ENCODE measurements at places on chromosomes 13 and 19.

GRCh38 chr13:106052200-106052767 is 483.2 kb downstream of the EFNB2 start:
- no peak for DNase-seq

GRCh38 chr19:2259336-2259735 is 3.1 kb upstream of the JSRP1 start:
- DNase-seq = no peak

- no peak for DNase-seq
Observed at GRCh38 chr13:68047889-68048288, 817.8 kb upstream of the PCDH9 start.

GRCh38 chr19:6018786-6019185 is 40.8 kb upstream of the RANBP3 start:
- DNase-seq = no peak

- DNase-seq = no peak
Observed at GRCh38 chr13:98324105-98324504, 147.0 kb upstream of the RNF113B start.

GRCh38 chr19:35587321-35587720 is 1.3 kb downstream of the PMIS2 start:
- DNase-seq = no peak

GRCh38 chr19:28288572-28289264 is 924.2 kb downstream of the UQCRFS1 start:
- DNase-seq = no peak

DNA sequence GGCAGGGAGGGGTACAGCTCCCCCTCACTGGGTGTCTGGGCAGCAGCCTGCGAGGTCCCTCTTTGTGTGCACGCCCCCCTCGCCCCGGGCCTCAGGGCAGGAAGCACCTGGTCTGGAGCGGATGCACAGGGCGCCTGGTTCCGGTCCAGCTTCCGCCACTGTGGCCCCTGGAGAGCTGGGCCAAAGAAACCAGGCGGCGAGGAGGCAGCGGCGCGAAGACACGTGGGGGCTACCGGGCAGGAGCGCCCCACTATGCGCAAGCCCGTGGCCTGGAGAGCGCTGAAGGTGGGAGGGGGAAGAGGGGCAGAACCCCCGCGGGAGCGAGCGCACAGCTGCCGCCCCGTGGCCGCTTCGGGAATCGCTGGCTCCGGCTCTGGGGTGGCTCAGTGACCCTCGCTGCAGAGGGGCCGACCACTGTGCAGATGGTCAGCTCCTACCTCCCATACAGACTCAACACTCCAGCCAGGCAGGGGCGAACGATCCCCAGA is 1.7 kb upstream of the LYL1 start:
- DNase-seq = no peak

GRCh38 chr13:51632591-51633362 is 48.5 kb downstream of the WDFY2 start:
- DNase-seq = peak; percentile 29

GRCh38 chr19:35963514-35963913 is 27.3 kb downstream of the LRFN3 start:
- no peak for DNase-seq

DNA sequence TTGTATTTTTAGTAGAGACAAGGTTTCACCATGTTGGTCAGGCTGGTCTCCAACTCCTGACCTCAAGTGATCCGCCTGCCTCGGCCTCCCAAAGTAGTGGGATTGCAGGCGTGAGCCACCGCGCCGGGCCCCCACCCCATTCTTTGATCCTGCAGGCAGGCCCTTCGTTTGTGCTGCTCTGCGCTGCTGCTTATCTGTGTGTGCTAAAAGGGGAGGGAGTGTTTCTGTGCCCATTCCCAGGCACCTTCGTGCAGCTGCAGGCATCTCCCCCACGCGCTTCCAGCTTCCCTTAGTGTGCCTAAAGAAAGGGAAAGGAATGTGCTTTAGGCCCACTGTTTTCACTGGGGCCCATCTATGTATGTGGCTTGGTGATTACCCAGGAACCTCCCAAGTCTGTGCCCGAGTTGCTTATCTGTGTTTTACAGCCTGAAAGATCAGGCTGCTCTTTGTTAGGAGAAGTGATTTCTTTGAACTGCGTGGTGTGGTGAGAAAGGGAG is 27.2 kb downstream of the EPN1 start:
- DNase-seq = no peak

DNA sequence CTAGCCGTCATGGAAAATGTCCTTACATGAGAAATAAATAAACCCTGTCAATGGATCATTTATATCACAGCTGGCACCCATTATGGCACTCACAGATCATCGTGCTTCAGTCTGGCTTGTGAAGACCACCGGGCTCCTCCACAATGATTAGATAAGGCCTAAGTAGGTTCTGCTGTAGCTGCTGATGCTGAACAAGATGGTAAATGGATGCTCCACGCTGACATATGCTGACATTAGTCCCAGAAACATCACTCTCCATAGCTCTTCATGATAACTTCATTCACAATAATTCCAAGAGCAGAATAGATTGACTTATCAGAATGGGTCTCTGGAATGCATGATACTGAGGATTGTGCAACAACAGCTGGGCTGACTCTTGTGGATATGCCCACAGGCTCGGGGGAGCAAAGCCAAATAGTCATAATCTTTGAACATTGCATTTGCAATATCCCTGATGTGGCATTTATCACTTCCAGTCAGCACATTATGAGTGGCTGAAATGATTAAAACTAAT is 63.8 kb upstream of the RXFP2 start:
- no peak for DNase-seq

GRCh38 chr13:89199138-89199537 is 1528.0 kb downstream of the SLITRK5 start:
- DNase-seq = no peak

DNA sequence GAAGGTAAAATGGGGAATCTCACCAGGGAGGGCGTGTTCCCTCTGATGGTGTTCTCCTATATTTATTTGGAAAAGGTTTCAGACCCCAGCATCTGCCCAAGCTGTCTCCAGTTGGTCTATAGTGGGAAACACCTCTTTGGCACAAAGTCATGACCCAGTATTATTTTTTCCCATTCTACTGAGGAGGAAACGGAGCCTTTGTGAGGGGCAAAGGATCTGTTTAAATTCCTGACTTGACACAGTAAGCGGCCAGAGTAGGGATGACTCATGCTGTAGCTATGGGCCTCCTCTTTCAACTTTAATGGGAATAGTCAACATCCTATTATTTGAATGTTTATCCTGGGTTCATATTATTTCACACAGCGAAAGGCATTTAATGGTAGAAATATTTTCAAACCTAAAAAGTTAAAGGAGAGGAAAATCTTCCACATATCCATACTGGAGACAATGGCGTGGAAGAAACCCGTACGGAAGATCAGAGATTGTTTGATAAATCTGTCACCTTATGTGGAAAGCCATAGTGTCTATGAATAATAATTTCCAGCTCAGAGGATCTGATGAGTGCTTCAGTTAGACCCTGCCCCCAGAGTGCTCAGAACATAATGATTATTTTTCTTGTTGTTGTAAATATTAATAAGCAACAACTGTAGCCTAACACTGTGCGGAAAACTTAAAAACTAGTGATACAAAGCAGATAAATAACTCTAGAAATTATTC is 126.0 kb downstream of the FOXO1 start:
- no peak for DNase-seq

GRCh38 chr13:42078128-42078808 is 29.8 kb downstream of the DGKH start:
- no peak for DNase-seq

DNA sequence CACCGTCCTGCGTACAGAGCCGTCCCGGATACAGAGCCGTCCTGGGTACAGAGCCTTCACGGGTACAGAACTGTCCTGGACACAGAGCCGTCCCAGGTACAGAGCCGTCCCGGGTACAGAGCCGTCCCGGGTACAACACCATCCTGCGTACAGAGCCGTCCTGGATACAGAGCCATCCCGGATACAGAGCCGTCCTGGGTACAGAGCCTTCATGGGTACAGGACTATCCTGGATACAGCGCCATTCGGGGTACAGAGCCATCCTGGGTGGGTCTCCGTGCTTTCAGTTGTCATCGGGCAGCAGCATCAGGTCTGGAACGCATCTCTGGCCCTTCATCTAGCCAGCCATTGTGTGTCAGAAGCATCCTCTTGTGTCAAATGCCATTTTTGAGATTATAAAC is 222.3 kb upstream of the SOX1 start:
- DNase-seq = no peak

DNA sequence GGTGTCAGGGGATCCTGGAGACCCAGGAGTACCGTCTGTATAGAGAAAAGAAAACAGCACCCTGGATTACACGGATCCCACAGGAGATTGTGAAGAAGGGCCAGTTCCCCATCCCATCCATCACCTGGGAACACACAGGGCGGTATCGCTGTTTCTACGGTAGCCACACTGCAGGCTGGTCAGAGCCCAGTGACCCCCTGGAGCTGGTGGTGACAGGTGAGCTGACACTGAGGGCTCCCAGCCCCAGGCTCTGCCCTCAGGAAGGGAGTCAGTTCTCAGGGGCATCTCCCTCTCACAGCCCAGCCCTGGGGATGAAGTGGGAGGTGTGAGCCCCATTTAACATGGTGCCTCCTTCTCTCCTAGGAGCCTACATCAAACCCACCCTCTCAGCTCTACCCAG is 1.3 kb downstream of the LILRA1 start:
- no peak for DNase-seq

DNA sequence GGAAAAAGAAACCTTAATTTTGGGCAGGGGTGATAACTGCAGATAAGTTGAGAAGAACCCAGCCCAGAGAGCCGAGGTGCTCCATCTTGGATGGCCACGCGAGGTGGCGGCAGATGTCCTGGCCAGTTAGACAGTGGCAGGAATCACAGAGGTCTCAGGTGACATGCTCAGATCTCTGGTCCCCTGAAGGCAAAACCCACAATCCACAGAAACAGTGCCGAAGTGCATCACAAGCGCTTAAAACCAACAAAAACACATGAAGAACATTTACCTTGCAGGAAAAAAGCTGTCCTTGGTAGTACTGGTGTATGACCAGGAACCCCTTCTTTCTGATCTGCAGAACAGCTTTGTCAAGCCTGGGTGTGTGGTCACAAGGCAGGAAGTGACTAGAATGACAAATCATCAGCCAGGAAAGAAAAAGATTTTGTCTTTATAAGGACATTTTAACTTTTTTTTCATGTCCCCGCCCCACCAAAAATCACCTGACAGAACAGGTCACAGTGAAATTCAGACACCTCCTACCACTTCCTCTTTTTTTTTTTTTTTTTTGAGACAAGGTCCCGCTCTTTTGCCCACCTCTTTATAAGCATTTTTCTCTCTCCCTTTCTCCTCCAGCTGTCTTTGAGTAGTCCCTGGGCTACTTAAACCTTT is at the start of gene LCP1:
Gene LCP1, minus strand, starts transcription at position 338 of the 651 bp plus-strand sequence. CDS start 22,515 bp downstream, outside the sequence.
- DNase-seq = no peak

GRCh38 chr19:30209617-30210600 is 162.3 kb upstream of the ZNF536 start:
- DNase-seq = no peak

DNA sequence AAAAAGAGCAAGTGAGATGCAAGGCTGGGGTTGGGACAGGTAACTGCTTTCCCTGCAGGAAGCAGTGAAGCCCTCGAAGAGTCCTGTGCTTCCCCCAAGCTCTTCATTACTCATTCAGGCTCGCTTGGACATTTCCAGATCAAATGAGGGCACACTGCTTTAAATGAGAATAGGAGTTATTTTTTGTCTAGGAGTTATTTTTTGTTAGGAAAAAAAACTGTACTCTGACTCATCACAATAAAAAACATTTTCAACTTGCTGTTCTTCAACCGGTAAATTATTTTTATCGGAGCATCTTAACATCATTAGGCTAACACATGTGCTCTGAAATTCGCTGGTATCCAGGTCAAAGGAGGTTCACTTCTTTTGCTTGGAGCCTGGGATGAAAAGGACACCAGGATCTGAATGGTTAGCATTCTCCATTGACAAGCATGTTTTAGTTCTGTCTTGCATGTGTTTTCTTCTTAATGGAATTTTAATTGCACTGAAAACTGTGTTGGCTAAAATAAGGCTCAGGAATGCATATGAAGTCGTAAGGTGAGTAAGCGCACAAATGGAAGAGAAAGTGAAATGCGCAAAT is 80.7 kb upstream of the STK24 start:
- no peak for DNase-seq

DNA sequence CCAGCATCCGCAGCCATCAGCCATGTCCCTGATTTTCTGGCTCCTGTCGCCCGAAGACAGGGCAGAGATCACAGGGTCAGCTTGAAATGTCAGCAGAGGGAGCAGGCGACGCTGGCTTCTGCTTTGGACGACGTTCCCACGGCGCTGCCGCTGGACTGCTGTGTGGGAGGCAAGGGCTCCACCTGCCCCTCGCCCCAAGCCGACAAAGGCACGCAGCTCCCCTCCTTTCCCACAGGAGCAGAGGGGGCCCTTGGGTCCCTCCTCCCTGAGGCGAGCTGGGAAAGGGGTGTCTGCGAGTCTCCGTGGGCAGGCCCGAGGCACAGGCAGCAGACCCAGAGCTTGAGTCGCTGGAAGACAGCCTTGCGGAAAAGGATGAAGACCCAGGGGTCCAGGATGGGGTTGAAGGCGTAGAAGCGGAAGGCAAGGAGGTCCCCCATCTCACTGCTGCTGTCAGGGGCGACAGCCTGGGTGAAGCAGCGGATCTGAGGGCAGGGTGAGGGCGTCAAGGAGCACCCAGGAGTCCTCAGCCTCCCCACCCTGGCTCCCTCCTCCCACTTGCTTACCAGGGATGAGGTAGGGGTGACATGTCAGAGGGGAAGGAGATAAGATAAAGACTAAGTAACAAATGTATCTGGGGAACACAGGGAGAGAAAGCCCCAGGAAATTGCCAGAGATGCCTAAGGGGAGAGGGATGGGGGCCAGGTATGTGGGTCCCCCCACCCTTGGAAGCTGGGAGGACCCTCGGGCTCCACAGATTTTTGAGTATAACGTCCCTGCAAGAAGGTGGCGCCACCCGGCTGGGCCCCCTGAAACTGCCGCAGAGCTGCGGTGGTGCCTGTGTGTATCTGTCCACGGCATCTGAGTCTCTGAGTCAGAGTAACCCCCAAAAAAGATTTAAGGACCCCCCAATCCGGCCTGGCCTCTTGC is 3.4 kb downstream of the PTGIR start:
- DNase-seq = no peak
